ENCODE measurements at places on chromosomes 5 and 9. TPM values are rescaled to one million over a fixed set of nuclear protein-coding genes. Genes with fewer than 3 reads are reported as not detected.

- no peak for DNase-seq
These were observed 14.8 kb upstream of the NR3C1 start for GRCh38 chr5:143418140-143418866.

PALM2AKAP2 gene
- total RNA-seq = 1.1 TPM

NDUFAF2 gene
- total RNA-seq = 30.8 TPM

SPINK13 gene
- total RNA-seq = not detected

ASPN gene
- total RNA-seq = not detected

- DNase-seq = no peak
These were observed 53.4 kb upstream of the RPS23 start for GRCh38 chr5:82331557-82331956.

Data from H7 (cell line).